Ovary (tissue), 10 donors: ENCODE measurements at places on chromosomes 2 and 18. TPM values are rescaled to one million over a fixed set of nuclear protein-coding genes. Genes with fewer than 3 reads are reported as not detected.

DNA sequence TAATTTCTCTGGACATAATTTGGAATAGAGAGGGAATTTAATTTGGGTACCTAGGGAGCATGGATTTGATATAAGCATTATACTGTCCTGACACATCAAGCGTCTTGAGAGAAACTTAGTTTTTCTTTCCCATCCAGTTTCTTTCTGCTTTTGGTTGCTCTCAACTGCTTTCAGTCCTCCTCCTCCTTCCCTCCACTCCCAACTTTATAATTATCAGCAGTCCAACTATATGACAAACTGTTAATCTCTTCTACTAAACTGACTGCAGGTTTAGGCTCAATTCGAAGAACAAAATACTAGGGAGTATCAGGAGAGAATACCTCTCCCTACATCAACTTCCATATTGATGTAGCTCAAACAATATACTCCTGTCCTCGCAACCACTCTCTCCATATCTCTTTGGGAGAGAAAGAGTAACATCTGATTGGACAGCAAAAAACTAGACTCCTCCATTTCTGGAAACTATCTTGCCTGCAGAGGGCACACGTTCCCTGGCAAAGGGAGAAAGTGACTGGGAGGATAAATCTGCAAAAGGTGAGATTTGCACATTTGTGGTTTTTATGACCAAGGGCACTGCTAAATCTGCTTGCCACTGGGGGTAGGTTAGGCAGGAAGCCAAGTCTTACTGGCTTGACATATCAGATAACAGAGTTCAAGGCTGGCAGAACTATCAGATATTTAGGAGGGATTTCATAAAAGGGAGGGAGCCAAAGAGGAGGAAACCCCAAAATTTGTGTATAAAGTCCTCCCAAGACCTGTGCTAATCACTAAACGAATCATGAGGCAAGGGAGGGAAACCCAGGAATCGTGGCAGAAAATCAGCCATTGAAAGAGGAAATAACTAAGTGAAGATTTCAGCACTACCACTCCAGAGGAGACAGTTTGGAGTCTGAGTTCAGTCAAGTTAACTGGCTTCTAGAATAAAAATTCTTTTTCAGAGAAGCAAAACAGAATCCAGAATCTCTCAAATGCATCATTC, 40.0 kb downstream of the ICA1L start:
- no peak for DNase-seq

DNA sequence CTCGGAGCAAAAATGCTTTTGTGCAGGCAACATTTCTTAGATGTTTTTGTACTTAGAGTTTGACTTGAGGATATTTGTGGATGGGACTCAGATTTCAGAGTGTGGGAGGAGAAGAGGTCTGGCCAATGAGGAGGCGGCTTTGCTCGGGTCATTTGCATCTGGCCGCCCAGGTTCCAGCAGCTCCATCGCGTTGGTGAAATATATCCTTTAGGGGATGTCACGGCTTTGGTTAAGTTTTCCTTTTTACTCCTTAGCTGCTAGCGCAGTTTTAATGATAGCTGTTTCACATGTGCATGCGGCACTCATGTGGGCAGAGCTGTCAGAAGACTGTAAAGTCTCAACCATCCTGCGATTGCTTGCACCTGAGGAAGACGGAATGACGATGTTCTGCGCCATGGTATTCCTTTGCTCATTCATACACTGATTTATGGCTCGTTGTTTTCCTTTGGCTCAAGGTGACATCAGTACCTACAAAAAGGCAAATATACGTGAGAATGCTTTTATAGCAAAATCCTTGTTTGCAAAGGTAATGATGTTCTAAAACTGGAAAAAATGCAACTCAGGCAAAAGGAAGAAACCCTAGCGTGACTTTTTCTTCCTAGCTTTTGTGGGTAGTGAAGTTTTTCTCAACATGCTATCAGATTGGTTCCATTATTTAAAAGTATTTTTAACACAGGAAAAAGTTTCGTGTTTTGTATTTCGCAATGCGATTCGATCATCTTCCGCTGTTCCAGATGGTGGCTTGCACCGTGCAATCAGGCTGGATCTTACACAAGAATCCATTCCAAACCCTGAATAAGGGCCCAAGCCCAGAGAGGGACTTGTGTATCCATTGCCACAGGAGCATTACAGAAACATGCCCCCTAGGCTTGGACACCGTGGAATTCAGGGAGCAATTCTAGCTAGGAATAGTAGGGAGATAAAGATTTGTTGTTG, 70.5 kb upstream of the ZNF516 start:
- DNase-seq, result peak; percentile 81

GRCh38 chr2:69059731-69060290, 46.8 kb downstream of the ANTXR1 start:
- no peak for DNase-seq

Gene KANSL1L
- 20.5 TPM for polyA plus RNA-seq

Gene CTNNA2
- polyA plus RNA-seq, result 0.39 TPM

DNA sequence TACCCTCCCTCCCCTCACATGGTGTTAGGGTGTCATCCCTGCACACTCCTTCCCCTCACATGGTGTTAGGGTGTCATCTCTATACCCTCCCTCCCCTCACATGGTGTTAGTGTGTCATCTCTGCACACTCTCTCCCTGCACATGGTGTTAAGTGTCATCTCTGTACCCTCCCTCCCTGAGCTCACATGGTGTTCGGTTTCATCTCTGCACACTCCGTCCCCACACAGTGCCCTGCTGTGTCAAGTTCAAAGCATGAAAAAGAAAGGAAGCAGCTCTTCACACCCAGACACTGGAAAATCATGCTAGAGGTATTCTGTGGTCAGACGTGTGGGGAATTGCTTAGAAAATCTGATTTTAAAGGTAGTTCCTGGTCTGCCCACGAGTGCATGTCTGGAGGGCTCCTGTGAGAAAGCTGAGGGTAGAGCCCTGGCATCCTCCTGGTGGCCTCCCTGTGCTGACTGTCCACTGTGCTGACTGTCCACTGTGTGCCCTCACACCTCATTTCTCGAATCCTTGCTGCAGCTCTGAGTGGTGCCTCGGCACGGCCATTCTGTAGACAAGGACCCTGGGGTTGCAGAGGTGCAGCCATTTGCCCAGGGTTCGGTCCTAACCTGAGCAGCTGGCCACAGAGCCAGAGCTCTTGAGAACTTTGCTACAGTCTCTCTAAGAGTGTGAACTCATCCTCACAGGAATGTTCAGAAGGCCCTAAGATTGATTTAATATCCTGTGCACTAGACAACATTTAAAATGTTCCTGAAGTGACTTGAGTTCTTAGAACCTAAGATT, 69.1 kb upstream of the NFATC1 start:
- DNase-seq, result no peak

Gene APCDD1
- 50.0 TPM for polyA plus RNA-seq

Gene PROKR1
- polyA plus RNA-seq, result 0.03 TPM

DNA sequence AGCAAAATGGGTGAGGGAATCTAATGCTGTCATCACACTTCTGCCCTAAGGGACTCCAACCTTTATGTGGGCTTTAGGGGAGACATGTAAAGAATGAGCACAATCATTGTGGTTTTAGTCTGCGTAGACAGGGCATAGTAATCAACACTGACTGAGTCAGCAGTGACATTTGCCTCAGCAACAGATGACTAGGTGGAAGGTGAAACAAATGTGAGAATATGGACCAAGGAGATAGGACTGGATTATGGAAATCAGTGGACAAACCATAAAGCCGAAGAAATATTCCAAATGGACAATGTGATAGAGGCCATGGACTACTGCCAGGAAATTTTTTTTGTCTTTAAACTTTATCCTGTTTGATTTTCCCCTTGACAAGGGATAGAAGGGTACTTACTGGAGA, 83.9 kb downstream of the PDK1 start:
- no peak for DNase-seq

GRCh38 chr2:58416696-58417095, 175.6 kb upstream of the FANCL start:
- no peak for DNase-seq

Gene ANO7
- polyA plus RNA-seq, result 0.87 TPM

DNA sequence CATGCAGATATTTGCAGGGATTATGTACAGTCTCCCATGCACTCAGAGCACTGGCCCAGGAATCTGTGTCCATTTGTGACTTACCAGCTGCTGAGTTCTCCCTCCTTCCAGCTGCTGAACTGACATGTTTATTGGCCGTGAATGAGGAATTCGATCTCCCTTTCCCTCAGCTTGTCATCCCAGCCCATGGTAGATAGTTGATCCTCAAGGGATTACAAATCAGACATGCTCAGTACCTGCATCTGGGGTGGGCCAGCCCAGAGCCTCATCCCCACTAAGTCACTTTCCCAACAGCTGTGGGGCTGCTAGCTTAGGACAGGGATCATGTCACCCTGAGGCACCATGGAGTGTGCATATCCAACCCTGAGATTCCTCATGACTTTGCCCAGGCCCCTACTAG, 1284.9 kb upstream of the LRRTM1 start:
- DNase-seq, result no peak

Gene NT5DC4
- not detected for polyA plus RNA-seq

Gene CDH19
- polyA plus RNA-seq, result 0.76 TPM

Gene FOXI3
- polyA plus RNA-seq, result not detected

GRCh38 chr2:183993052-183993451, 605.3 kb upstream of the ZNF804A start:
- DNase-seq, result no peak

- no peak for DNase-seq
Observed at GRCh38 chr2:181781078-181781786, 100.9 kb upstream of the NEUROD1 start.

DNA sequence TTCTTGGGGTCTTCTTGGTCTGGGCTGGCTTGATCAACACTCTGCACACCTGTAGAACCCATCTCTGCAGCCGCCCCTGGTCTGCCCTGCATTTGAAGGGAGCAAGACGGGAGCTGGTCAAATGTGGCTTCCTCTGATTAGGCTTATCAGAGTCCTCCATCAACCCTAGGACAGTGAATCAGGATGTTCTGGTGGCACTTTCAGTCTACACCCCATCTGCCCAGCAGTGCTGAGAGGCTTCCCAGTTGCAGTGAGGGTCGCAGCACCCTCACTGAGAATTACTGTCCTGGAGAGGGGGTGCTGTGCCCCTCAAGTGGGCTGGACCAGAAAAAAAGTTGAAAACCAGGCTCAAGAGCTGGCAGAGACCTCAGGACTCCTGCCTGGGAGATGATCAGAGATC, 152.9 kb downstream of the DYSF start:
- DNase-seq, result no peak

DNA sequence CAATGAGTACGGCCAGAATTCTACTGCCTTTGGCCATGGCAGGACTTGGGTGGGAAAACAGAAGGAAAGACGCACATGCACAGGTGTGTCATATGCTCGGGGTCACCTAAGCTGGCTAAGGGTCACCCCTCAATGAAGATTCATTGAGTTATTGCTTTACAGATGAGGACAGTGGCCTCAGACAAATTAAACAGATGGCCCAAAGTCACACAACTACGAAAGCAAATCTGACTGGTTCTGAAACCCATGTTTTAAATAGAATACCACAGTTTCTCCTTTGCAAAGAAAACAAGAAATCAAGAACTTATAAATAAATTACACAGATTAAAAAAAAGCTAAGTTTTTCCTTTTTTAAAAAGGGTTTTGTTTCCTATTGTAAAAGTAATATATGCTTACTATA, 70.5 kb downstream of the ID2 start:
- DNase-seq, result no peak

GRCh38 chr2:140836826-140837225, 1294.0 kb downstream of the LRP1B start:
- no peak for DNase-seq

Gene DUSP28
- polyA plus RNA-seq, result 5.3 TPM

Gene ZNF2
- polyA plus RNA-seq, result 7.9 TPM

DNA sequence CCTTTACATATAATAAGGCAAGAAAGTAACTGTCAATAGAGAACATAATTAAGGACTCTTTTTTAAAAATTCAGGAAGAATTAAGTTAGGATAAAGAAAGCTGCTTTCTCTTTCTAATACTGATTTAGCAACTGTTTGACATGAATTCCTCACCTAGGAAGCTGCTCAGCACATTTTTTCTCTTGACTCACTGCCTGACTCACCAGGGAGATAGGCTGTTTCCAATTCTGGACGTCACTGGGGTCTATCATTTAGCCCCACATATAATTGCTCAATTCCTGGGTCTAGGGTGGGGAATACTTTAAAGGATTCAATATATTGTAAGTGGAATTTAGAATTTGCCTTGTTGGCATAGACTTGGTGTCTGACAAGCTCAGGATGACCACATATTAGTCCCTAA, 50.8 kb upstream of the UGP2 start:
- DNase-seq, result no peak

Gene GBX2
- not detected for polyA plus RNA-seq
